SW480 (cell line): ENCODE measurements at places on chromosomes 3 and 15.

DNA sequence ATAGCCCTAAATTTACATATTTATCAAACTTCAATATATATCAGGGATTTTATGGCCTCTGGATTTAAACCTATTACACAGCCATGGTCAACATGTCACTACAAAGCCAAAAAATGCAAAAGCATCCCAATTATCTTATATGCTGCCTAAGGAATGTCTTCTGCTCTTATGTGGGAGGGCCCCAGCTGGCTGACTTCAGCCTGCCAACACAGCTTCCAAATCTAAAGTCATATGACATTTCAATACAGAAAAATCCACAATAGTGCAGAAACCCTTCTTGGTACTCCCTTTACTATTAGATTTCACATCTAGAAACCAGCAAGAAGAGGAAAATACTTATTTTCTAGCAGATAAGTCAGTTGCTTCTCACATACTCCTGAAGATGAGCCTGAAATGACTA, 6.4 kb downstream of the PFN2 start:
- DNase-seq, result no peak

DNA sequence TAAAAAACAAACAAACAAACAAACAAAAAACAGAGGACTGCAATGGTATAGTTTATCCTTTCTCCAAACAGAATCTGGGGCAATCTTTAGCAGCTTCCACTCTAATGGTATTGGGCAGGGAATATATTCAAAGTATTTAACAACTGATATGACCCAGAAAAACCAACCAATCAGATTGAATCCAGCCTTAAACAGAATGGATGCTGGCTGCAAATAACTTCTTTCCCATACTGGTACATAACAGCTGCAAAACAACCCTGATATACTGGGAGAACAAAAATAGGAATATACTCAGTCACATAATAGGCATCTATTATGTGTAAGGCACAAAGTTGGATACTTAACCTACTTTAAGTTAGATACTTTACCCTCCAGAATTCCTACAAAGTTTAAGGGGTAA, 49.1 kb downstream of the UBR1 start:
- no peak for DNase-seq

DNA sequence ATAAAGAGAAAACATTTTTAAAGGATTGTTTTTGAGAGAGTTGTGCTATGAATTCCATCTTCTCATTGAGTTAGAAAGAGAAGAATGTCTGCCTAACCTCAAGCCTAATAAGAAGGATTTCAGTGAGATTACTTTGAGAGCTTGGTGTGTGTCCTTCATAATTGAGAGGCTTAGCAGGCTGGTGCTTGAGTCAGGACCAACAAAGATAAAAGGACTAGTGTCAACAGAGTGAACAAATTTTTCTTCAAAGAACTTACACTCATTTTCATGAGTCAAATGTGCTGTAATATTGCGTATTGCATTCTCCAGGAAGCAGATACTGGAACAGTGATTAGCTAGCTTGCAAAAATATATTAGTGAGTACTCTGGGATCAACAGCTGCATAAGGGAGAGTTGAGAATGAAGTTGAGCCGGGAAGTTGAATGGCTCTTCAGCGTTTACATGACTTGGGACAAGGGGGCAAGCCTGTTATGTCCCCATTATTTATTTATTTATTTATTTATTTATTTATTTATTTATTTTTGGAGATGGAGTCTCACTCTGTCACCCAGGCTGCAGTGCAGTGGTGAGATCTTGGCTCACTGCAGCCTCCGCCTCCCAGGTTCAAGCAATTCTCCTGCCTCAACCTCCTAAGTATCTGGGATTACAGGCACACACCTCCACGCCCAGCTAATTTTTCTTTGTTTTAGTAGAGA, 37.5 kb upstream of the SLITRK3 start:
- no peak for DNase-seq

DNA sequence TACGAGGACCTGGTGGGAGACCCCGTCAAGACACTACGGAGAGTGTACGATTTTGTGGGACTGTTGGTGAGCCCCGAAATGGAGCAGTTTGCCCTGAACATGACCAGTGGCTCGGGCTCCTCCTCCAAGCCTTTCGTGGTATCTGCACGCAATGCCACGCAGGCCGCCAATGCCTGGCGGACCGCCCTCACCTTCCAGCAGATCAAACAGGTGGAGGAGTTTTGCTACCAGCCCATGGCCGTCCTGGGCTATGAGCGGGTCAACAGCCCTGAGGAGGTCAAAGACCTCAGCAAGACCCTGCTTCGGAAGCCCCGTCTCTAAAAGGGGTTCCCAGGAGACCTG, 2.5 kb downstream of the CHST2 start:
- DNase-seq, result no peak

DNA sequence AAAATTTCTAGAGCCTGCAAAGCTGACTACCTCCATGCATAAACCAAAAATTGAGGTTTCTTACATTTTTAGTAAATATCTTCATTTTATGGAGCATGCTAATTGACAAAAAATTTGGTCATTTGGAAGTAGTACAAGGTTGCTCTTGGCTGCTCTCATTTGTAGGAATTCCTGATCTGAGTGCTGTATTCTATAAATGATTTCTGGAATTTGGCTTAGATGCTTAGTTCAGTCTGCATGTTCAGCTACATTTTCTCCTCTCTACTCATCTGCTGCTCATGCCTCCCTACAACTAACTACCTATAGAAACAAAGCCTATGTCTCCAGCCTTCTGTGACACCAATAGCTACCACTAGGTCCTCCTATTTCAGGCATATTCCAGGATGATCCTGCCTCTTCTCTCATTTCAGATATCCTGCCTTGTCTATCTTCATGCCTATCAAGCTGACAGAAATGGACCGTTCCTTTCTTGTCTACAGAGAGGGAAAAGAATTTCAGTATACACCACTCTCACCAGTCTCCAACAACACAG, 901.1 kb downstream of the TBL1XR1 start:
- DNase-seq, result no peak

DNA sequence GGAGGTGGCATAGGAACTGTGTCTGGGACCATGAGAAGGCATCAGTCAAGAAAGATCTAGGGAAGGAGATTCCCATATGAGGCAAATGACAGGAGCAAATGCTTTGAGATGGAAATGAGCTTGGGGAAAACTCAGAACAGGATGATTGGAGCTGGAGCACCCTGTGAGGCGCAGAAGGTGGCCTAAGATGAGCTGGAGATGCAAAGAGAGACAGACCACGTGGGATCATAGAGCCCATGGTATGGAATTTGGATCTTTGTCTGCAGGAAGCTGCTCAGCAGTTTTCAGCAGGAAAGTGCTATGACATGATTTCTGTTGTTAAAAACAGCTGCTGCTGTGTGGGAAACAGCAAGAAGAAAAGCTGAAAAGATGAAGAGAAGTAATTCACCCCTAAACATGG, 310.6 kb downstream of the MAGI1 start:
- DNase-seq, result no peak

DNA sequence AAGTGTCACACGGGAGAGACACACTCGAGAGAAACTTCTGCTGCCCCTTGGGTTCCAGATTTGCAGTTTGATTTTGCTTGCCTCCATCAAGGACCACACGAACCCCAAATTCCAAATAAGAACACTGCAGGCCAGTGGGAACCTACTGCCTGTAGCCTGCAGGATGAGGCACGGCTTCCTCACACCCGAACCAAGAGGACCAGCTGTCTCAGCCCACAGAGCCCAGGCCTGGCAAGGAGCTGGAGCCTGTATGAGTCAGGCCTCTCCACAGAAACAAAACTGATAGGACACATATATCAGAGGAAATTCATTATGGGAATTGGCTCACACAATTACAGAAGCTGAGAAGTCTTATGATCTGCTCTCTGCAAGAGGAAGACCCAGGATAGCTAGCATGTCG, 188.1 kb upstream of the NSMCE3 start:
- no peak for DNase-seq
